Memory B cell (primary cell): ENCODE measurements at places on chromosomes 7 and 10.

DNA sequence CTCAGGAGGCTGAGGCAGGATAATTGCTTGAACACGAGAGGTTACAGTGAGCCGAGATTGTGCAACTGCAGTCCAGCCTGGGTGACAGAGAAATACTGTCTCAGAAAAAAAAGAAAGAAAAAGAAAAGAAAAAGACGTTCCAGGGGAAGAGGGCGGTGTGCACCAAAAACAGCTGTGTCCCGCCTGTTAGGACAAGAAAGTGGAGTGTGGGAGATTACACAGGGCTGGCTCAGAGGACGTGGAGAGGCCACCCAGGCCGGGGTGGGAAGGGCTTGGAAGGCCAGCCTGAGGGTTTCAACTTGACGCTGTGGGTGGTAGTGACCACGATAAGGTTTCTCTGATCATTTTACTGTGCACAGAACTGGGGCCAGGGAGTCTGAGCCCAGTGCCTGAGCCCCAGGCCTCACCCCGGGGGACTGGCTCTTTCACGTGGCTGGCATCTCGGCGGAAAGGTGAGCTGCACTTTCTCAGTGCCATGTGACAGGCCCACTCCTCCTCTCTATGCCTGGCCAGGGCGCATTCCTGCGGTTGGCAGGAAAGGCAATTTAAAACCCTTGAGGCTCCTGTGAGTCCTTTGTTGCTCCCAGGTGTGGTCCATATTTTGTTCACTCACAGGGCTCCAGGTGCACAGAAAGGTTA is 13.9 kb downstream of the RHBDD2 start:
- no peak for DNase-seq

DNA sequence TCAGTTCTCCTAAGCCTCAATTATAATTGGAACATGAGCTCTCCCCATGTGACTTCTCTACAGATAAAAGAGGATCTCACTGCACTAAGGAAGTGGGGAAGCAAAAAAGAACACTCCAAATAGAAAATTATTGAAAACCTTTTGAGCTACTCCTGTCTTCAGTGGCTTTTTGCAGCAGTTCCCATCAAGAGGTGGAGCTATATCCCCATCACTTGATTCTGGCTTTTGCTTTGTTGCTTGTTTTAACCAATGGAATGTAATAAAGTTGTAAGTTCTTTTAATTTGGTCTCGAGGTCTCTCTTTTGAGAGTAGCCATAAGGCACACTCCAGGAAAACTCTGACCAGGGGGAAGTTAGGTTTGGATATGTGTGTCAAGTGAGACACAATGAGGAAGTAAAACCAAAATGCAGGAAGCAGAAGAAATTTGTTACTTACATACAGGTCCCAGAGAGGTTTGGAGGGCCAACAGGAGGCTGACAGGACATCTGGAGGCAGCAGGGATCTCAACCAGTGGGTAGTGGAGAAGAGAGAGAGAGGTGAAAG is 569.4 kb downstream of the HTR7 start:
- DNase-seq: no peak

GRCh38 chr7:109611656-109612055 is 1042.0 kb downstream of the DNAJB9 start:
- no peak for DNase-seq

GRCh38 chr10:79928028-79928583 is 20.8 kb downstream of the SFTPD start:
- DNase-seq: no peak

DNA sequence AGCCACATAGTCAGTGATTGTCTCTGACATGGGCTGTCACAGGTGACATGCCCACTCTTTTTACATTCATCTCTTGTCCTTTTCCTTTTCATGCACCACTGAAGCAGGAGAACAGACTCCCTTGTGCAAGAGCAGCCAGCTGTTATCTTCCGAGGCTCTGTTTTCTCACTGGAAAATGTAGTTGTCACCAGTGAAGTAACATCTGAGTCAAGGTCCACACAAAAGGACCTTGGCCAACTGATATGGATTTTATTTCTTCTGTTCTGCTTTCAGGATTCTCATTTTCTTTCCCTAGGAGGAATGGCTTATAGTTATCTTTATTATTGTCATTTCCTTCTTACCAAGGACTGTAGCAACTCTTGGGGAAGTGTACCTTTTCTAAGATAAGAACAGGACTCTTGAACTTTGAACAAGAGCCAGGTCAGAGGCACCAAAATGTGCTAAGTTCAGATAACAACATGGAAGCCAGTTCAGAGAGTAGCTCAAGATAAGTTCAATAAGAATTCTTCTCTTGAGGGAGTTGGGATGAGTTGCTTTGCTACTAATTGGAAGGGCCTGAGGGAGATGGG is 22.7 kb downstream of the AVPI1 start:
- no peak for DNase-seq

DNA sequence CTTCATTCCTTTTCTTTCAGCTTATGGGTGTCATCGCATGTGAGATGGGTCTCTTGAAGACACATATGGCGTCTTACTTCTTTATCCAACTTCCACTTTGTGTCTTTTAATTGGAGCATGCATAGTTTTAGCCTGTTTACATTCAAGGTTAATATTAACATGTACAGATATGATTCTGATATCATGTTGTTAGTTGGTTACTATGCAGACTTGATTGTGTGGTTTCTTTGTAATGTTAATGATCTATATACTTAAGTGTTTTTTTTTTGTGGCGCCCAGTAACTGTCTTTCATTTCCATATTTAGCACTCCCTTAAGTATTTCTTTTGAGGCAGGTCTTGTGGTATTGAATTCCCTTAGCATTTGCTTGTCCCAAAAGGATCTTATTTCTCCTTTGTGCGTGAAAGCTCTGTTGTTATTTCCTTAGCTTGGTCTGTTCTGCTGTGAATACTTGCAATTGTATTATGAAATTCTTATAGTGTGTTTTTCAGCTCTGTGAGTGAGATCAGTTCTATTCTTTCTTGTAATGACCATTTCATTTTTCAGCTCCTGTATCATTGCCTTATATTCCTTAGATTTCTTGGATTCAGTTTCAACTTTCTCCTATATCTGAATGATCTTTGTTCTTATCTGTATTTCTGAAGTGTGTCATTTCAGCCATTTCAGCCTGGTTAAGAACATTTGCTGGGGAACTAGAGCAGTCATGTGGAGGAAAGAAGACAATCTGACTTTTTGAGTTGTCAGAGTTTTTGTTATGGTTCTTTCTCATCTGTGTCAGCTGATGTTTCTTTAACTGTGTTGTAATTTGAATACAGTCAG is 88.4 kb downstream of the ABCA13 start:
- no peak for DNase-seq

- no peak for DNase-seq
Observed at GRCh38 chr10:111266165-111266564, 189.3 kb downstream of the ADRA2A start.

- DNase-seq: no peak
Observed at GRCh38 chr7:88867158-88867557, 71.6 kb upstream of the TEX47 start.

- no peak for DNase-seq
Observed at GRCh38 chr7:1666317-1666822, 3.7 kb upstream of the ELFN1 start.

DNA sequence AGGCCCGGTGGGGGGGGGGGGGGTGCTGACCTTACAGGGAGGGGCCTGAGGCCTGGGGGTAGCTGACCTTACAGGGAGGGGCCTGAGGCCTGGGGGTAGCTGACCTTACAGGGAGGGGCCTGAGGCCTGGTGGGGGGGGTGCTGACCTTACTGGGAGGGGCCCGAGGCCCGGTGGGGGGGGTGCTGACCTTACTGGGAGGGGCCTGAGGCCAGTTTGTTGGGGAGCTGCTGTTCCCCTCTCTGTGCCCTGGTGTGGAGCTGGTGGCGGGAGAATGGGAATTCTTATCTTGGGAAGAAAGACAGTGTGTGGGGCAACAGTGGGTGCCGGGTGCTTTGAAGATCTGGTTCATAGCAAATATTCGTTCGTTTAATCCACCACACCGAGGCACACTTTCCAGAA is 46.6 kb upstream of the CFAP46 start:
- DNase-seq: no peak

DNA sequence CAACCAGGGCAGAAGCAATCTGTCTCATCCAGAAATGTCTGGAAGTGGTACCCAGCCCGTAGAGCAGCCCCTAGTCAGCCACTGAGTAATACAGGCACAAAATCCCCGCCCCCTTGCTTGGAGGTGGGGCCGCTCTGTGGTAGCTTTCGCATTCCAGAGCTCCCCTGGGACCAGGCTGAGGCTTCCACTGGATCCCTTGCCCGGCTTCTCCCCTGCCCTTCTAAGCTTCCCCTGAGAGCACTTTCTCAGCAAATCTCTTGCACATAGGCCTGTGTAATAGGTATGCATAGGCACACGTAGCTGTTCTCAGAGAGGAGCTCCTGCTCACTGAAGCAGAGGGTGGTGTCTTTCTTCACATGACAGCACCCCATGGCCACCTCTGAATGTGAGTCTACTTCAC is 144.2 kb downstream of the BMS1 start:
- DNase-seq: no peak

- peak; percentile 36 for DNase-seq
Observed at GRCh38 chr10:35640474-35640873, 1.6 kb downstream of the FZD8 start.

- peak; percentile 45 for DNase-seq
Observed at GRCh38 chr10:11782793-11783557, 40.2 kb upstream of the PROSER2 start.

GRCh38 chr10:23702977-23703414 is 264.1 kb downstream of the OTUD1 start:
- DNase-seq: peak; percentile 11

DNA sequence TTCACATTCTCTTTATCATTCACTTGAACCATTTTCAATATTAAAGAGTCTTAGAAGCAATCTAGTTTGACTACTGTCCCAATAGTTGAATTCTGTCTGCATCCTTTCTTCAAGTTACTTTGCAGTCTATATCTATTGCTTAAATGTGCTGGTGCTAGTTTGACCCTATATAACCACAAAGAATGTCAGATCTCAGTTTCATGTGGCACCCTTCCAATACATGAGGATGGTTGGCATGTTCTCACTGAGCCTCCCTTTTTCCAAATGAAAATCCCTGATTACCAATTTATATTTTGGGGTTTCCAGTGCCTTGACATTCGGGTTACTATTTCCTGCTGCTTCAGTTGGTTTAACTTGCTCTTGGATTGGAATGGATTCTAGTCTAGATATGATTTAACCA is 292.7 kb downstream of the EXOC4 start:
- DNase-seq: no peak

DNA sequence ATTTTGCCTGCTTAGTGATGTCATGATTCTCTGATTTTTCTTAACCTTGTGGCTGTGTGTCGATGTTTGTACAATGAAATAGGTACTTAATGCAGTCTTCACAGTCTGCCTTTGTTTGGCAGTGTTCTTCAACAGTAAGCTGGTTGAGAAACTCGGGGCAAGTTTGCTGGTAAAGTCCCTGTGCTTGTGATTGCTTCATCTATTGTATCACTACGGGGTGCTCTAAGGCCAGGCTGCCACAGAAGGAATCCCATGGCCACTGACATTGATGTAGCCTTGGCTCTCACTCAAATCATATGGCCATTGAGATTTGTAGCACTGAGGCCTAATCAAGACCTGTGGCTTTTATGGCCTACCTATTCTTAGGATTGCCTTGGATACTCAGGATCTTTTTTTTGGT is 33.5 kb upstream of the PRSS37 start:
- DNase-seq: no peak

DNA sequence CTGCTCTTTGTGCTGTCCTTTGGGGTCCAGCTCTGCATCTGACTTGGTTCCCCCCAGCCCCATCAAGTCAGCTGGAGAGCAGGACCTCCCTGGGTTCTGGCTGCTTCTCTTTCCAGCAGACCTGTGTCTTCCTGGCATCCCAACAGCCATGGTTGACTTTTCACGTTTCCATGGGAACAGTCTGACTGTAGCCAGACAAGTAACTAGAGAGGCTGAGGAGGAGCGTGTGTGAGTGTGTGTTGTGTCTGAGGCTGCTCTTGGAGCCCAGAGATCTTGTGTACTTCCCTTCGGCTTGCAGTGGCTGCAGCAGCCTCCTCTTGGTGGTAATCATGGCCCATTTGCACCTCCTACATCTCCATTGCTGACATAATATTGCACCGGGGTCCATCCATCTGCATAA is 332.0 kb downstream of the RPS24 start:
- no peak for DNase-seq

DNA sequence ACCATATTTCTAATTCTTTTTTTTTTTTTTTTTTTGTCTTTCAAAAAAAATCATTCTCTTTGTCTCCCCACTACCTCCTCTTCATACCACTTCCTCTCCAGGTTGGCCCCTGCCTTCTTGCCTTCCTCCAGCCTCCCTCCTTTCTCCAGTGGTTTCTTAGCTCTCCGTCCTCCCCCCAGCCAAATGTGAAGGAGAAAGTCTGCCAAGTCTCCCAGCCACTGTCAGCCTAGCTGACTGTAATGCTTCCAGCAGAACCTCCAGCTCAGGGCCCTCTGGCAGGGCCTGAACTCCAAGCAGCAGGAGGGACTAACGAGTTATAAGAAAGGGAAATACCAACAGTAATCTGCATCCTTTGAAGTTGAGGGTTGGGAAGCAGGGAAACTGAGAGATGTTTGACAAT is 35.5 kb upstream of the BICC1 start:
- DNase-seq: no peak
